ENCODE measurements at places on chromosomes 16 and 17.

- no peak for DNase-seq
Measured at GRCh38 chr17:82782657-82783207, 30.9 kb downstream of the TBCD start.

GRCh38 chr17:35765756-35766488 is 5.2 kb downstream of the C17orf50 start:
- DNase-seq, result no peak

DNA sequence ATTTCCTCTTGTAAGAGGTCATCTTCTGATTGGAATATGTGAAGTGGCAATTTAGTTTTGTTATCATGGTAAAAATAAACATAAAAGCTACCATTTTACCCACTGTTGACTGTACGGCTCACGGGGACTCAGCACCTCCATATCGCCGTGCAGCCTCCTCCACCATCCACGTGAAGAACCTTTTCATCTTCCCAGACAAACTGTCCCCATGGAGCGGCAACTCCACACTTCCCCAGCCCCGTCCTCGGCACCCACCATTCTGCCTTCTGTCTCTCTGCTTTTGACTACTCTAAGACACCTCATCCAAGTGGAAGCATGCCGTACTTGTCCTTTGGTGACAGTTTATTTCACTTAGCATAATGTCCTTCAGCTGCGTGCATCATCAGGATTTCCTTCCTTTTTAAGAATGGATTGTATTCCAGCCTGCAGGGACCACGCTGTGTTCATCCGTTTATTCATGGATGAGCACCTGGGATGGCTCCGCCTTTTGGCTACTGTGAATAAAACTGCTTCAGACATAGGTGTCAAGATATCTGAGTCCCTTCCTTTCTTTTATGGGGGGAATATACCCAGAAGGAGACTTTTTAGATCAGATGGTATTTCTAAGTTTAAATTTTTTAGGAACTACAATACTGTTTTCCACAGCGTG is 14.3 kb downstream of the FBXO31 start:
- no peak for DNase-seq

DNA sequence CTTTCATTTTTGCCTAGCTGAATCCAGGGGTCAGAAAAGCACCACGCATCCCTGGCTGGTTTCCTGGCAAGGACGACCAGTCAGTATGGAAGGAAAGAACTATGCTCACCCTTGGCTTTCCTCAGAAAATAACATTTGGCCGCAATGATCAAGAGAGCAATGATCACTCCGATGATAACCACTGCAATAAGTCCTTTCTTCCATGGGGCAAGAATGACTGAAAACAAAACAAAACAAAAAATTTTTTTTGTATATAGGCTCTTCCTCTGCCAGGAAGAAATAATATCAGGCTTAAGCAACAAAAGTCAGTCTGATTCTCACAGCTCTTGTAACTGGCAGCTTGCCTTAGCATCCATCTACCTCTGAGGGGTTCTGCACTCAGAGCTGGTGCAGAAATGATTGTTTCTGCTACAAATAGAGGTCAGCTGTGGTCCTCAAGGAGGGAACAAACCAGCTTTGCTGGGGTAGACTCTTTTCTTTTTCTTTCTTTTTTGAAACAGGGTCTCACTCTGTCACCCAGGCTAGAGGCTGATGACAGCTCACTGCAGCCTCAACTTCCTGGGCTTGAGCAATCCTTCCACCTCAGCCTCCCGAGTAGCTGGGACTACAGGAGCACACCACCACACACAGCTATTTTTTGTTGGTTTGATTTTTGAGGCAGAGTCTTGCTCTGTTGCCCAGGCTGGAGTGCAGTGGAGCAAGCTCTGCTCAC is 35.7 kb downstream of the PECAM1 start:
- DNase-seq, result no peak

DNA sequence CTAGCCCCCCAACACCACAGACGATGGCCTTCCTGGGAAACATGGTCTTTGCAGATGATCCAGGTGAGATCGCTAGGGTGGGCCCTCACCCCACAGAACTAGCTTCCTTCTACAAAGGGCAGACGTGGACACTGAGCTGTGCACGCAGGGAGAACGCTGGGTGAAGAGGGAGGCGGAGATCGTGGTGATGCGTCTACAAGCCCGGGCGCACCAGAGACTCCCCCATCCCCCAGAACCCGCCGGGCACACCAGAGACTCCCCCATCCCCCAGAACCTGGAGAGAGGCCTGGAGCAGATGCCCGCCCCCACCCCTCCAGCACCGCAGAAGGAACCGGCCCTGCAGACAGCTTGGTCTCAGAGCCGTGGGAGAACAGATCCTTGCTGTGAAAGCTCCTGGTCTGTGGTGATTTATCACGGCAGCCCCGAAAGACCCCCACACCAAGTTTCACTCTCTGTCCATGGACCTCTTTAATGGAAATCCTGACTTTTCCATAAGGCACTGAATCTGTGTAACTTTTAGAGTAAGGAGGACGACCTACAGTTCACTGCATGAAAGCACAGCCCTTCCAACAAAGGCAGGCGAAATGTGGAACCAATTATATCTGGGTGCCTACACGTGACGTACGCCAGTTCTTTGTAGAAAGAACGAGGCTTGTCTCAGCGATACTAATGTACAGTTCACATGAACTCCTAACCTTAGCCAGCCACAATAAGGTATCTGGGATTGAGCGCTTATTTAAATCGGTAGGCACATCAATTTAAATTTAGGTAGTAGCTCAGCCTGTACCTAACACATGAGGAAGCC is 88.5 kb downstream of the ANKRD11 start:
- DNase-seq, result peak; percentile 78

DNA sequence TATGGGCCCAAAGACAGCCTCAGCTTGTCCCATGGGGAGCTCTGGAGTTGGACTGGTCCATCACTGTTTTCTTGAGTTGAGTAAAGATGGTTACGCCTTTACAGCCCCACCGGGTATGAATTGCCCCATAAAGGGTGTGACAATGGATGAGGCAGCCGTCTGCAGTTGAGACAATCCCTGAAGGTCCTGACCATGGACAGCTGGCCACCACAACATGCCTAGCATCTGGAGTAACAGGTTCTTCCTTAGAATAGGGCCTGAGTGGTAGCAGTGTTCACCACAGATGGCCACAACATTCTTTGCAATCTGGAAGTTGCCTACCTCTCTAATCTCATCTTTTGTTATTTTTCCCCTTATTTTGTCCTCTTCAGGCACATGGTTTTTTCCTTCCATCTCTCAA is 51.5 kb upstream of the HS3ST2 start:
- no peak for DNase-seq

GRCh38 chr17:31453896-31454295 is 62.4 kb downstream of the RAB11FIP4 start:
- no peak for DNase-seq

DNA sequence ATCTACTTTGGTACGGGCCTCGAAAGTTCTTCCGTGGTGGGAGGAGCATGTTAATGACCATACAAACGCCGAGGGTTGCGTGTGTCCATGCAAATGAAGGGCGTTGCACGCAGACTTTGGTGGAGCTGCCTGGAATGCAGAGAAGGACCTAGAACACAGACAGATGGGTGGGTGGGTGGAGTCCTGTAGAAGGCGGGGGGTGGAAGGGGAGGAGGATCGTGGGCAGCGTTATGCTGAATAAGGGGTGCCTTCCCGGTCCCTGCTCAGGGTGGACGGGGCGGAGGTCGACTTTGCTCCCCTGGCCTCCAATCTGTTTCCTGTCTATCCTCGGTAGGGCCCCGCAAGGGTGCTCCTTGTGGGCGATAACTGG is 795 bp upstream of the PAQR4 start:
- no peak for DNase-seq

- peak; percentile 75 for DNase-seq
Measured at GRCh38 chr17:76868176-76868668, at the start of gene MGAT5B. MGAT5B (plus strand) TSS chr17:76868404; CDS start chr17:76869030, 626 bp downstream.

DNA sequence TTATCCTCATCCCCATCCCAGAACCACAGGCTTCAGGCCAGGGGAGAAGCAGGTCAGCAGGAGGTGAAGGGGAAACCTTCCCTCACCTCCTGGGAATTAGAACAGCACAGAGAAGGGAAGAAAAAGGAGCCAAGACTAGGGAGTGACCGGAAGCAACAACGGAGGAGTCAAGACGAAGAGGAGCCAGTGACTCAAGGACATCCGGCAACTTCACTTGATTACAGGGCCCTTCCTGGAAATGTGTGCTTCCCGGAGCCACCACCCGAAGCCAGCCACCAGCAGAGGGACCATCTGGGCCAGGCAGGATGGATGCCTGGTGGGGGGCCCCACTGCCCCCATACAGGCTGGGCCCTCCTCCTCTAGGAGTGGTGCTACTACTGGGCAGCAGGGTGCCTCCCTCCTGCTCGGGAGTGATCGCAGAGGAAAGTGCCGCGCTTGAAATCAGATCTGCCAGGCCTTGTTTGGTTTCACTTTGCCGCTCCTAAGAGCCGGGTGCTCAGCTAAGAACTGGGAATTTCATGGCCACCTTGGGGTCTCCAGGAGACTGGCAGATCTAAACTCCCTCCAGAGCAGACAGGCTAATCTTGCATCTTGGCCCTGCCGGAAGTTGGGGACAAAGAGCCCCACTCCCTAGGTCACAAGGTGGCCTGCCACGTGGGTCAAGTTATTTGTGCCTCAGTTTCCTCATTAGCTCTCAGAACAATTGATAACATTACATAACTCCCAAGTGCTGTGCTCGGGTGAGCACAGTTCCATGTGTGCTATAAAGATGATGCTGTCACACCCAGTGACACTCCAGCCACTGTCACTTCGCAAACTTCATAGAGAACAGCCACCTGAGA is 6.6 kb downstream of the CDC42EP4 start:
- DNase-seq, result peak; percentile 89

- no peak for DNase-seq
Measured at GRCh38 chr17:354651-355556, 2.3 kb upstream of the RPH3AL start.

DNA sequence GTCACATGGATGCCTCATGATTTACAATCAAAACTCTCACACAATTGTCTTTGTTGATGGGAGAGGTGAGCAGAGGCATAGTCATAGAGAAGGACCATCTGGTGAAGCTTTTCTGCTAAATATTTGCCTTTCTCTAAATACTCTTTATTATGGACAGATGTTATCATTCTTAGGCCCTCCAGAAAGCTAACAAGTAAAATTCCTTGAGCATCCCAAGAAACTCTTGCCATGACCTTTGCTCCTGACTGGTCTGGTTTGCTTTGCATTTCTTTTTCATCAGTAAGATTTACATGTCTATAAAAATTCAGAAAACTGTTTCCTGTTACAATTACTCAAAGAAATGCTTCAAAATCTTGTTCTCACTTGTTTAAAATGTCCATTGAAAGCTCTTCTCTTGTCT is 1336.6 kb upstream of the CDH8 start:
- DNase-seq, result peak; percentile 12

- no peak for DNase-seq
Measured at GRCh38 chr17:81859906-81860755, at the start of gene P4HB. P4HB (minus strand) TSS chr17:81860535; CDS start chr17:81860471, 64 bp downstream.

DNA sequence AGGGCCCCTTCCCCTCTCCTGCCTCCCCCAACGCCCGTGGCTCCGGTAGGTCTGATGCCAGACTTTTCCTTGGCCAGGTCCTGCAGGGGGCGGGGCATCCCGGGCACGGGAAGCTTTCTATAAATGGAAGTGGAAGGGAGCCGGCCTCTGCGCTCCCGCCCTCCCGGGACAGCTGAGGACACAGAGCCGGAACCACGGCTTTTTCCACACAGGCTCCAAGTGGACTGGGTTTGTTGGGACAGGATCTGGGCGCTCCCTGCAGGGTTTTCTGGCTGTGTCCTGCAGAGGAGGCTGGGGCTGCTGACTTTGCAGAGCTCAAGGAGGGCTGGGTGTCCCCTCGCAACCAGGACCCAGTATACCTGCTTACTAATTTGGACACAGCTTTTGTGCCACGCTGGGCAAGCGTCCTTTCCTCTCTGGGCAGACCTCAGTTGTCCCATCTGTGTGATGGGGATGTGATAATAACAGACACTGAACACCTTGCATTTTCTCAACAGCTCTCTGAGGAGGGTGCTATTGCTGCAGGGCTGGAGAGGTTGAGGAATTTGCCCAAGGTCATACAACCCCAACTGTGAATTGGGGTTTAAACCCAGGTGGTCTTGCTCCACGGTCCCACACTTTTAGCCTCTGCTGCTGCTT is 1.8 kb downstream of the TNS4 start:
- DNase-seq, result peak; percentile 69

- no peak for DNase-seq
Measured at GRCh38 chr17:2560658-2561057, 32.8 kb upstream of the PAFAH1B1 start.

DNA sequence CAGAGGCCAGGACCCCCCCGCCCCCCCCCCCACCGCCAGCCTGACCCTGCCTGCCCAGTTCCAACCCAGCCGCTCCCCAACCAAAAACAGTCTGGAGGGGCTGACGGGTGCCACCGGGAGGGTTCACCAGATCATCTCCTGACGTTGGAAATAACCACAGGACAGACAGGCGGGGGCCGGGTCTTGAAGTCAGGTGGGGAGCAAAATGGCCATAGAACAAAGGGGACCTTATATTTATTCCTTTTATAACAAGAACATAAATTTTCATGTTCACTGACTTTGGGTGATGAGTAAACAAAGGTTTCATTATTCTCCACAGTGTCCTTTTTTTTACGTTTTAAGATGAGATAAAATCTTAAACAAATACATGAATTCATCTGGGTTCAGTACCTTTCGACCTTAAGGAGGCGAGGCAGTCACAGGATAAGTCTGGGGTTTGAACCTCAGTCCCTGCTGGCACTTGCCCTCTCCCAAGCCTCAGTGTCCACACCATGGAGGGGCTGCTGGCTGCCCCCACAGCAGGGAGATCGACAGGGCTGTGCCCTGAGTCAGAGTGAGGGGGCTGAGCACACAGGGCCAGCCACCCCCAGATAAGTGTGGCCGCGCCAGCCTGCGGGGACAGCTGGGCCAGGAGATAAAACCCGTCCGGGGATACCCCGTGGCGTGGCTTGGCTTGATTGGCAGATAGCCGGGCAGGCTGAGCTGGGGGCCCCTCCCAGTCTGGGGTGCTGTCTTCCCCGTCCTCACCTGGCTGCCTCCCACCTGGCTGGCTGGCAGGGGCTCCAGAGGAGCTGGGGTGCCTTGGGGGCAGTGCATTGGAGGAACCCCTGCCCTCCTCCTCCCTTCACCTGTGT is 15.0 kb downstream of the SLC7A5 start:
- DNase-seq, result no peak

DNA sequence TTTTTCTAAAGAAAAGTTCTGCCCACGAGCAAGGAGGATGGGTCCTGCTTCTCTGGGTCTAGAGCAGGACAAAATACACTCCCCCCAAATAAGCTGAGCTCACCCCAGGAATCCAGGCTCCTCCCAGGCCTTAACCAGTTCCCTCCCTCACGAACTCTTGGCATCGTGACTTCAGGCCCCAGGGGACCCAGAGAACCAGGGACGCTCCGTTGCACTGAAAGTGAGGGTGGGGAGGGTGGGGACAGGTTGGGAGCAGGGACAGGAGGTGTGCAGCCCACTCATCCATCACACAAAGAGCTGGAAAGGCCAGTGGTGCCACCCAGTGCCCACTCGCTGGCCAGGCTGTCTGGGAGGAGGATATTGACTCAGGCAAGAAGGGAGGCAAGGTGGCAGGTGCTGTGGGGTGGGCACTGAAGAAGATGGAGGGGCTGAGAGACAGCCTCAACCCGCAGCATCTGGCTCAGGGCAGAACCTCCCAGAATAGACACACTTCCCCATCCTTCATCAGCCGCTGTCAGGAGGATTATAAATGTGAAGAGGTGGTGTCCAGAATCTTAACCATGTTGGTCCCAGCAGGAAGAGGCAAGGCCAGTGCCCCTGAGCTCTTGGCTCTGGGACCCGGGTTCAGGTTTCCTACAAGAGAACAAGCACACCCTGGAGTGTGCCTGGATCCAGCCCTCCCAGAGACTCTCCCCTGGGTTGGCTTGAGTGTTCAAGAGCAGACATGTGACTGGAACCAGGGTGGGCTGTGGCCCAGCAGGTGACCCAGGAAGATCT is 67.9 kb upstream of the RPL38 start:
- no peak for DNase-seq
